ENCODE measurements at places on chromosomes 5 and 9.

GRCh38 chr9:132947756-132948155 is 3.3 kb upstream of the TSC1 start:
- no peak for DNase-seq

GRCh38 chr9:78777747-78778146 is 480.8 kb downstream of the PSAT1 start:
- no peak for DNase-seq

GRCh38 chr9:129626079-129626624 is at the start of gene NTMT1:
TSS of gene NTMT1 (plus strand) at chr9:129626163. CDS start at chr9:129632704, 6,541 bp downstream.
- DNase-seq, result peak; percentile 82

DNA sequence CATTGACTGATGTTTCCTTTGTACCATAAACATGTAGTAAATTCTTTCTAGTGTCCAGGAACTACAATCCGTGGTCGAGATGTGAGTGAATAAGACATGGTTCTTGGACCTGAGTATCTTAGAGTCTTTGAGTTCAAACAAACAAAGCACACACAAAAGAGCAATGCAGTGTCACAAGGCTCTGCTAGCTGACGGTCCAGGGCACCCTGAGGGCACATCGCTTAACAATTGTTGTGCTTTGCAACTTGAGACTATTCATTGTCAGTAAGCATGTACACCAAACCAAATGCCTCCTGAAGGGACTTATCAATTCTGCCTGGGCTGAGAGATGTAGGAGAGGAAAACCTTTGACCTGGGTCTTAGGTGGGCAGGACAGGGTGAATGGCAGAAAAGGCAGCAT is 84.8 kb downstream of the CAMK4 start:
- DNase-seq, result no peak

- DNase-seq, result no peak
Observed at GRCh38 chr5:6826756-6827155, 113.5 kb downstream of the TENT4A start.
